ENCODE measurements at places on chromosomes 2 and 18. TPM values are rescaled to one million over a fixed set of nuclear protein-coding genes. Genes with fewer than 3 reads are reported as not detected.

DNA sequence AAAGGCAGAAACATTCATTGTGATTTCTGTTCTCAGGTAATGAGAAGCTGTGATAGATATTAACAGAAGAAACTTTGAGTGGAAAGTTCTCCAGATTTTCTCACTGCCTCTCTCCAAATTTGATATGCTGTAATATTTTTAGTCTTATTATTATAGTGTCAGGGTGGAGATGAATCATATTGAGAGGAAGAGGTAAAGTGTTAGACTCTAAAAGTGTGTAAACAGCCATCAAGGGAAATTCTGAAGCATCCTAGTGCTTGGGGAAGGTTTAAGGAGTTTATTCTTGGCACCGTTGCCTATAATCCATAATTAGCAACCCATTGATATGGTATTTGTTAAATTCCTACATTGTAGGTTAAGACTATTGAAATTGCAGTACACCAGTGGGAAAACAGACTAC lies 104.7 kb upstream of the NABP1 start:
- DNase-seq = no peak

GRCh38 chr2:77937366-77937765 lies 415.2 kb upstream of the LRRTM4 start:
- DNase-seq = no peak

HEATR5B gene
- total RNA-seq = 27.7 TPM

MC2R gene
- not detected for total RNA-seq

EGR4 gene
- not detected for total RNA-seq

GPR55 gene
- total RNA-seq = not detected

KLHL29 gene
- 0.65 TPM for total RNA-seq

- no peak for DNase-seq
Observed at GRCh38 chr2:4914551-4914950, 777.6 kb upstream of the SOX11 start.

GRCh38 chr2:37274359-37274965 lies 43.0 kb downstream of the NDUFAF7 start:
- no peak for DNase-seq

GRCh38 chr2:223837287-223838061 lies at the start of gene AP1S3:
TSS of gene AP1S3 (minus strand) at chr2:223837582. CDS start at chr2:223837450, 132 bp downstream.
- DNase-seq = peak; percentile 73

IMP4 gene
- 60.2 TPM for total RNA-seq

FZD7 gene
- total RNA-seq = 25.3 TPM

GRCh38 chr2:178397002-178397605 lies 53.9 kb downstream of the PRKRA start:
- no peak for DNase-seq

L3MBTL4 gene
- 0.59 TPM for total RNA-seq

GRCh38 chr2:195257979-195258378 lies 399.0 kb upstream of the SLC39A10 start:
- DNase-seq = no peak

E2F6 gene
- 12.2 TPM for total RNA-seq

SERPINB2 gene
- not detected for total RNA-seq

DNA sequence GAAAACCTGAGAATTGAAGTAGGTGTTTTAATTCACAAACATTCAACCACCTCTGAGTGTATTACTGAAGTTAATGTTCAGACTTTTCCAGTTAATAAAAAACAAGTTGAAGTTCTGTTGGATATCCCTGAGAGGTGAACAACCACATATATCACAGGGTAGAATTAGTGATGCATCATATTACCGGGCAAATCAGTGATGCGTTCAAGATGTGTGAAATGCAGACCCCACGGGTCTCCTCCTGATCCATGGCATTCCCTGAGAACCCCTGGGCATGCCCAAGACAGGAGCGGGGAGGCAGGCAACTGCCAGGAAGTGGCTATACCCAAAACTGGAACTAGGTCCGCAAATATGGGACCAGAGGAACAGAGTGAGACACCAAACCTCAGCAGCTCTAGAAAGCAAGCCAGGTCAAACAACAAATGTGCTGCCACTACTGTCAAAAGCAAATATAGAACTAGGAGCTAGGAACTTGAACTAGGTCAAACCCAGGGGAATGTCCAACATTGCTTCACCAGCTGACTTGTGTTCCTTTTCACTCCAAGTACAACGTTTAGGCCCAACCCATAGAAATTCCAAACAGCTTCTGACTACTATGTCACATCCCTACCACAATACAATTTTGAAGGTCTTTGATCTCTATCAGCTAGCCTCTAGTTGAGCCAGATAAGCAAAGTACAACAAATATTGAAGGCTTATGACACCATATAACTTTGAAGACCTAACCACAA lies 20.2 kb downstream of the PSTPIP2 start:
- no peak for DNase-seq

GRCh38 chr2:96923810-96924774 lies 54.2 kb upstream of the SEMA4C start:
- no peak for DNase-seq

DNA sequence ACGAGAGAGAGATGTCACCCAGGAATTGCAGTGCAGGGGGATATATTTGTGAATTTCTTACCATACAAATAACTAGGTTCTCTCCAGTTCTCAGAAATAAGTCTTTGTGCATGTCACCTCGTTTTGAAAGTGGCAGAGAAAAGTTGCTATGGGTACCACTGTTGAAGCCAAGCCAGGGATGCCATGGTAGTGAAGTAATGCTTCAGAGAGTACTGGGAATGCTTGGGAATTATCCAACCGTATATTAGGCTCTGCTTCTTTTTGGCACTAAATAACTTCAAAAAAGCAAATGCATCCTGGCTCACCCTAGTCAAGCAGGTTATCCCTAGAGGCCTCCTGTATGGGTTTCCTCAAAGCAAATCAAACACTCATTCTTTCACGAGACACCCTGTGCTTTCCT lies 50.7 kb upstream of the DDX18 start:
- DNase-seq = no peak

All from Right ventricle myocardium superior (tissue), 1 donor.